Lung microvascular endothelial cell (primary cell): ENCODE measurements at places on chromosomes 12 and 14. TPM values are rescaled to one million over a fixed set of nuclear protein-coding genes. Genes with fewer than 3 reads are reported as not detected.
A peak's percentile ranks its signal among the peaks of the same experiment; 100 is the strongest.

DNA sequence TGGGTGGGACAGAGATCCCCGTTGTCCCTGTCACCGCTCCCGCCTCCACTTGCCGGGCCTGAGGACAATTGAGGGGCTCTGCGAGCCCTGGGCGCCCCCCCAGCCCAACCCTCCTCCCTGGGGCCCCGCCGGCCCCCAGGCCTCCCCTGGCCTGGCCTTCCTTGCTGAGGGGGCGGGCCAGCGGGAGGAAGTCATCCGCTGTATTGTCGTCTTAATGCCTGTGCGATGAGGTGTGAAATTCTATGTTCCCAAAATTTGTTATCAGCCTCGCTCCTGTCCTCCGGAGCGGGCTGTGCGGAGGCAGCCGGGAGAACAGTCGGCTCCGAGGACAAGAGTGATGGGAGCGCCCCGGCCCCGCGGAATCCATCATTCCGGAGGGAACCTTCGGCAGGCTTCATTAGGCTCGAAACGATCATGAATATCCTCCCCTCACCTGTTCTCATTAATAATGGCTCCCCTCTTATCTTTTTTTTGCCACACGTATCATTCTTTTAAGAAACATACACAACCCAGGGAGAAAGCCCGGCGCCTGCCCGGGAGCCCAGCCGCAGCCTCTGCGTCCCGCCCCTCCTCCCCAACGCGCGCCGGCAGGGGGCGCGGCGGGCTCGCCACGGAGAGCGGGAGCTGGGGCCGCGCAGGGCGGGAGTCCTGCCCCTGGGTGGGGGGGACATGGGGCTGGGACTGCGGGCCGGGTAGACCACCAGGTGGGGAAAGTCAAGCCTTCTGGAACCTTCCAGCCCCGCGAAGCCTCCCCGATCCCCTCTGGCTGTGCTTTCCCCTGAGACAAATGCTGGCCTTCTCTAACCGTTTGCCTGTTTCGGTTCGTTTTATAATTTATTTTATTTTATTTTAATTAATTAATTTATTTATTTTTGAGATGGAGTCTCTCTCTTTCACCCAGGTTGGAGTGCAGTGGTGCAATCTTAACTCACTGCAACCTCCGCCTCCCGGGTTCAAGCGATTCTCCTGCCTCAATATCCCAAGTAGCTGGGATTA is 17.1 kb upstream of the DLK1 start:
- peak; percentile 63 for DNase-seq

DNA sequence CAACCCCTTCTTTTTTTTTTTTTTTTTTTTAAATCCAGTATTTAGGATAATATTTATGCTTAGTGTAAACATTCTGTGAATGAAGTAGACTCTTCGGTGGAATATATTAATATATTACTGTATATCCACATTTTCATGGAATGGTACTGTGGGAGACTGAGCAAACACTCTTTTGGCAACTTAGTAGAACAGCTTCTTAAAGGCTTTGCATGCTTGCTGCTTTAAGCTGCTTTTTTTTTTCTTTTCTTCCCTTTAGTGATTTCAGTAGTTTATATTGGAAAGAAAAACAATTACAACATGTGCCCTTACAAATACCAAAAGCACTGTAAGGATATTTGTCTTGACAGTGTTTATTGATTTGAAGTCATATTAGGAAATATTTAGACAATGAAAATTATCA is 78.9 kb downstream of the AEBP2 start:
- DNase-seq, result no peak

DNA sequence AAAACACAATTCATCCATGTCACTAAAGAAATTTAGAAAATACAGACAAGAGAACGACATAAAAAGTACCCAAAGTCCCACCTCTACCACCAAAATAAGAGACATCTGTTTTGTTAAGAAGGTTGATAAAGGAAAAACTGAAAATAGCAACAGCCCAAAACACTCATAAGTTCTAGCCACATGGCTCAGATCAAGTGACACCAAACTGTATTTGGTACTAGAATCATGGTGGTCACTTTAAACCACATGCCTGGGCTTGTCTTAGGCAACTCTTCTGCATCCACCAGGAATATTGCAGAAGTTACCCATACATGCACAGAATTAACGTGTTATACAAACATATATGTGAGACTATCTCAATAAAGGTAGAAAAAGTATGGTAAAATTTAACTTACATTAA is 78.2 kb upstream of the GTF2A1 start:
- no peak for DNase-seq

DNA sequence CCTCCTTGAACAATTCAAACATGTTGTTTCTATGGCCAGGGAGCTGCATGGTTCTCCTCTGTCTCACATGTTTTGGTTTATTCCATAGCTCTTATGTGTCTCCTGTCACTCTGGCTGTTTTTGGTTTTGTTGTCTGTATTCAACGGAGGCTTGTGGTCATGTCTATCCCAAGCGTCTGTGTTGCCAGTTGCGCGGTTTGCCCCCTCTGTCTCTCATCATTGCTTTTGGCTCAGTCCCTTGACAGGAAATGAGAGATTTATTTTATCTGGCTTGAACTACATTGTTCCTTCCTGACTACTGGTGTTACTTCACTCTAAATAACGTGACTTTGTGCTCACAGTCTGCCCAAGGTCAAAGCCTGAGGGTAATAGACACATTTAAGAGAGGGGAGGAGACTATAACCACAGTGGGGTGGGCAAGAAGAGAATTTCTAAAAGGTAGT is 96.4 kb upstream of the SOX5 start:
- peak; percentile 6 for DNase-seq

TAS2R8 gene
- not detected in 2 replicates for total RNA-seq

TMPRSS12 gene
- not detected in 2 replicates for total RNA-seq

GON7 gene
- 11.1 and 14.9 TPM in 2 replicates for total RNA-seq

ABCC9 gene
- total RNA-seq, result under 0.01 TPM in 2 replicates

GRCh38 chr12:72135021-72135301 is 137.2 kb upstream of the TRHDE start:
- no peak for DNase-seq

INHBC gene
- not detected in 2 replicates for total RNA-seq

- peak; percentile 49 for DNase-seq
Measured at GRCh38 chr14:68369281-68370056, 423.4 kb downstream of the ZFP36L1 start.

PIANP gene
- not detected in 2 replicates for total RNA-seq

NXPH4 gene
- total RNA-seq, result under 0.01 TPM in 1 of 2 replicates, not detected in the other

- DNase-seq, result peak; percentile 62
Measured at GRCh38 chr12:120640861-120641833, 721 bp downstream of the CABP1 start.

ESPL1 gene
- total RNA-seq, result 0.99 and 3.7 TPM in 2 replicates

LMNTD1 gene
- under 0.01 TPM in 1 of 2 replicates, not detected in the other for total RNA-seq

DNA sequence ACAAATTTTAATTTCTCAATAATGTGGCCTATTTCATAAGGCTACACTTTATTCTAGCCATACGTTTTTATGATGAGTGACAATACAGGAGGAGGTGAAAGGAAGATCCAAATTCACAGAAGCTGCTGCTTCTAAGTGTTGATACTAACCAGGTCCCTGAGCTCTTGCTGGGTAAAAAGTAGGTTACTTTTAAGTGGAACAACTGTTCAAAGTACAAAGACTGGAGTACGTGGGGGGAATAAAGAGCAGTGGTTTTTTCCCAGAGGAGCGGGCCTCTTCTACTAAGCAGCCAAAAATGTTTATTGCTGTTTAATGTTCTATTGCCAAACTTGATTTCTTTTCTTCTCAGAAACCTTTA is 301.8 kb downstream of the AEBP2 start:
- no peak for DNase-seq

BDKRB1 gene
- not detected in 2 replicates for total RNA-seq

MUCL1 gene
- not detected in 2 replicates for total RNA-seq

GRCh38 chr14:99378782-99379214 is 101.9 kb downstream of the SETD3 start:
- peak; percentile 26 for DNase-seq

- no peak for DNase-seq
Measured at GRCh38 chr12:131386167-131386521, 324.7 kb upstream of the SFSWAP start.

- DNase-seq, result no peak
Measured at GRCh38 chr12:27787559-27787958, 7.5 kb upstream of the MANSC4 start.

DNA sequence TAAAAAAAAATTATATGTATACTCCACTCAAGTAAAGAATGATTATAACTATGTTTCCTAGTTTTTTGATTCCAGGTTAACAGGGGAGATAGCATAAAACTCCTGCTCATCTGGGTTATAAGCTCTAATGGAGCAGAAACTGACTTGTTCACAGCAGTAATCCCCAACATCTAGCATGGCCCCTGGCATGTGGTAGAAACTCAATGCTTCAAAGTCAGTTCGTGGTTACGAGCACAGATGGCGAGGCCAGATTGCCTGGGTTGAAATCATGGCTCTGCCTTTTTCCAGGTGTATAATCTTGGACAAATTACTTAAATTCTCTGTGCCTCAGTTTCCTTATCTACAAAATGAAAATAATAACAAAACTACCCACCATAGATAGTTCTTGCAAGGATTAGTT is 183.8 kb downstream of the TTC7B start:
- DNase-seq, result no peak

DNA sequence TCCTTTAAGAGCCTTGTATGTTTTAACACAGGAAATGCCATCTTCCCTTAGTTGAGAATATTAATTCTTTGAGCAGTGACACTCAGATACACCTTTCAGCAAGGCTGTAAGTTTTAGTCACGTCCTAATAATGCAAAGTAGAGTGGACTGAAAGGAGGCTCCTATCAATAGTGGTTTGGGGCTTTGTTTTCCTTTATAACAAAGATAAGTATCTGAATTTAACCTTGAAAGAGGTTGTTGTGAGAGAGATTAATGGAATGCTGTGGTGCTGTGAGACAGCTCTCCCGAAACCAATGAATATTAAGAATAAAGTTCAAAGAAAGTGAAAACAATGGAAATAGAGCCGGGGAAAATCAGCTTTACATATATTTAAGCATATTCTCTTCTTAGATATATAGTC is 259.6 kb downstream of the ERC1 start:
- DNase-seq, result no peak

- DNase-seq, result no peak
Measured at GRCh38 chr14:65296402-65296801, 116.1 kb upstream of the FUT8 start.

PLCZ1 gene
- not detected in 2 replicates for total RNA-seq

LRRK2 gene
- total RNA-seq, result 0.20 and 0.44 TPM in 2 replicates

PIWIL1 gene
- total RNA-seq, result not detected in 2 replicates

GRCh38 chr14:104968541-104969401 is 9.4 kb downstream of the AHNAK2 start:
- peak; percentile 71 for DNase-seq

- no peak for DNase-seq
Measured at GRCh38 chr14:90985601-90986242, 74.7 kb downstream of the RPS6KA5 start.

DNA sequence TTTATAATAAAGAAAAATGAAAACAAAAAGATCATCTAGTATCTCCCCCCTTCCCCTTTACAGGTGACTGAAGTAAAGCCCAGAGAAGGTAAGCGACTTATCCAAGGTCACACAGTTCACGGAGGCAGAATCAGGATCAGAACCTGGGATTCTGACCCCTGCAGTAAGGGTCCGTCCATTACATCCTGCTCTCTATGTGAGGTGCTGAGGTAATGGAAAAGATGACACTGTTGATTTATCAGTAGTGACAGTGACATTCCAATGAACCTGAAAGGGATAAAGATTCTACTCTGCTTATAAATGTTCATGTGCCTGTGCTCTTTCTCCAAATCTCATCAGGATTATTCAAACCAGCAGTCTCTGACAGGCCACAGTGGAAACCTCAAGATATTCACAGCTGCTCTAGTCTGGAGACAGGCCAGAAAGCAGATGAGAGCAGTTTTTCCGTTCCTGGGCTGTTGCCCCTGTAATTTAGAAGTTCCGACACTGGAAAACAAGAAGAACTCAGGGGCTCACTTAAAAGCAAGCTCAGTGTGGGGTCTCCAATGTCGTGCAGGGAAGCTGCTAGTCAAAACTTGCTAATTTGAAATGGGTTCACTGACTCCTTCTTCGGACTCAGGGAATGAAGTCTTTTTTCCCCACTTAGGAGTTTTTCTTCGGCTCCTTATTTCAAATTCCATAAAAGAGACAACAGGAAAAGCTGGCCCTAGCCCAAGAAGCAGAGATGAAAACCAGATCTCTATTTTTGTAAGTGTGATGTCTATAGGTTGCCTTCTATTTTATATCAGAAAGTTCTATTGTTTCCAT is 131.8 kb upstream of the EEA1 start:
- DNase-seq, result peak; percentile 90

DNA sequence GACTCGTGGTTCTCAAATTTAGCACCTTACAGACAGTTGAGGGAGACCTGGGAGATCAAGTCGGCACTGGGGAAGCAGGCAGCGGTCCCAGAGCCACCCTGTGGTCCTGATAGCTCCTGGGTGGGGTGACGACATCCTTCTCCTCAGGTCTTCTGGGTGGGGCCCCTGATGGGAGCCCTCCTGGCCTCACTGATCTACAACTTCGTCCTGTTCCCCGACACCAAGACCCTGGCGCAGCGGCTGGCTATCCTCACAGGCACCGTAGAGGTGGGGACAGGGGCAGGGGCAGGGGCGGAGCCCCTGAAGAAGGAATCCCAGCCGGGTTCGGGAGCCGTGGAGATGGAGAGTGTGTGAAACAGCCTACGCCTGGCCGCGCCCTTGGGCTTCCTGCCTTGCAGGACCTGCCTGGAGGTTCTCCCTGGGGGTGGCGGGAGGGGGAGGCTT is 2.6 kb downstream of the AQP6 start:
- DNase-seq, result no peak

DNA sequence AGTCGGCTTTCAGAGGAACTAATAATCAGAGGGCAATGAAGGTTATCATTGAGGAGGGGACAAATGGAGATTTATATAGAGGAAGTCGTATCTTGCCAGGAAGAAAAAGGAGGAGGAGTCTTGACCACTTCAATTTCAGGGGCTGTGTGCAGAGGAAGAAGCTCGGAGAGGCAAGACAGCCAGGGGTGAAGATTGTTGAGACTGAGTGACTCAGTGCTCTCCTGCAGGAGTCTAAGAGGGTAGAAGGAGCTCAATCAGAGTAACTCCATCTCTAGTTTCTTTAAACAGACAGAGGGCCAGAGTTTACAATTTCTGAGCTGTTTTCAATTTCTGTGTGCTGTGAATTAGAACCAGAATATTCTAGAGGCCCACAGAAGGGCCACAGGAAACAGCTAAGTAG is 439.3 kb upstream of the PRICKLE1 start:
- DNase-seq, result no peak

MYO1H gene
- total RNA-seq, result not detected in 2 replicates

DNA sequence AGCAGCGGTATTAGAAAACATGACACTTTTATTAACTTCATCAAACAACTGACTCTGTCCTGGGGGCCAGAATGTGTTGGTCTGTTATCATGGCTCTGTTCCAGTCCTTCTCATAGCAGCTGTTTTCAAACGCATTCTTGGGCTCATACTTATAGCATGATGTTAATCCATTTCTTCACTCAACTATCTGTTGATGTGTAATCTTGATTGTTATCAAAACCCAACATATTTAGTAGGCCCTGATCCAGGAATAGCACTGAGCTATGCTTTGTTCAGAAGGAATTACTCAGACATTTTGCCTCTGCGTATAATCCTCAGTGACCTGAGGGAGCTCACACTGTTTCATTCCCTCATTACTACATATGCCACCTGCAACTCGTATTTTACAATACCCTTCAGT is 315.9 kb downstream of the BMP4 start:
- DNase-seq, result no peak

STON2 gene
- 49.0 and 175 TPM in 2 replicates for total RNA-seq
